ENCODE measurements at places on chromosomes 16 and 17.

GRCh38 chr16:83926726-83927397 is 26.2 kb upstream of the OSGIN1 start:
- DNase-seq, result peak; percentile 61

- DNase-seq, result no peak
These were observed 32.5 kb upstream of the DHRS7B start for GRCh38 chr17:21094298-21094704.

- peak; percentile 9 for DNase-seq
These were observed 258.6 kb downstream of the CBLN1 start for GRCh38 chr16:49023050-49023449.

DNA sequence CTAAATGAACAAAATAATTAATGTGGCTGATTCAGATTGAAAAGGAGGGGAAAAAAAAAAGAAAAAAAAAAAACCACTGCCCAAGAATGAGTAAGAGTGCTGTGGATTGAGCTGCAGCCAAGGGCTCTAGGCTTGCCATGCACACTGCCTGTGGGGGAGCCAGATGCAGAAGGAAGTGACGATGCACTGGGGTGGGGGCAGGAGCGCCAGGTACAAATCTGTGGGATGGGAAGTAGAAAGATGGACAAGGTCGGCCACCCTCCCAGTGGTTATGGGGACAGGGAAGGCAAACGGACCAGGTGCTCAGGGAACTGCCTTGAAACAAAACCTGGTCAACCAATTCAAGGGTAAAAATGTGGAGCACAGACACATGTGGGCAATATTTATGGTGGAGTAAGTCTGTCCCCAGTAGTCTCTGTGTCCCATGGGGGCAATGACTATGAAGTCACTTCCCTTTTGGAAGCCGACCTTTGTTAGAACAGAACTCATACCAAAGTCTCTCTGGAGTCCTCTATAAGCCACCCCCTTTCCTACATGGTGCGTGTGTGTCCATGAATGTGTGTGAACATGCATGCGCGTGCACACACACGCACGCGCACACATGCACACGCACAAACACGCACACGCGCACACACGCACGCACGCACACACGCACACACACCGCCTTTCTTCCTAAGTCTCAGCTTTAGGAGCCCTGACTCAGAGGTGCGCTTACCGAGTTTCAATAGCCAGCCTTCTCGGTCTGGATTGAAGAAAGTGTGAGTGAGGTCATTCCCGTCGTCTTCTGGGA is 84.3 kb downstream of the CYTH1 start:
- DNase-seq, result no peak

GRCh38 chr17:77308861-77309726 is 168.3 kb downstream of the SEC14L1 start:
- DNase-seq, result peak; percentile 84

- DNase-seq, result peak; percentile 89
These were observed 11.0 kb downstream of the HEXIM2 start for GRCh38 chr17:45172541-45173286.

DNA sequence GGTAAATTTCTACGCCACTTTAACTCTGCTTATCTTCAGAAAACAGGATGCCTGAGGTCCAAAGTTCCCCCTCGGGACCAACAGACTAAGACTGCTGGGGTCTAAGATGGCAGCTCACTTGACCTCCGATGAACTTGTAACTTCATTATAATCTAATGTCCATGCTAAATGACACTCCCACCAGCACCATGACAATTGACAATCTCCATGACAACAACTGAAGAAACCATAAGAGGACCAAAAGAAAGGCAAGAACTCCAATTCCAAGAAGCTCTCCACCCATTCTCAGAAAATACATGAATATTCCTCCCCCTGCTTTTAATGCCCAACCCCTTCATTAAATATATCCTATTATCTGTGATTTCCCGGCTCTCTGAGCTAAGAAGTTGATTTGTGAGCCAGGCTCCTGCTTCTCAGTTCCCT is 7.5 kb downstream of the CCL4 start:
- no peak for DNase-seq

- no peak for DNase-seq
These were observed 1.1 kb upstream of the BRCA1 start for GRCh38 chr17:43125967-43126910.

GRCh38 chr17:82007495-82008257 is 15.0 kb downstream of the CENPX start:
- no peak for DNase-seq

DNA sequence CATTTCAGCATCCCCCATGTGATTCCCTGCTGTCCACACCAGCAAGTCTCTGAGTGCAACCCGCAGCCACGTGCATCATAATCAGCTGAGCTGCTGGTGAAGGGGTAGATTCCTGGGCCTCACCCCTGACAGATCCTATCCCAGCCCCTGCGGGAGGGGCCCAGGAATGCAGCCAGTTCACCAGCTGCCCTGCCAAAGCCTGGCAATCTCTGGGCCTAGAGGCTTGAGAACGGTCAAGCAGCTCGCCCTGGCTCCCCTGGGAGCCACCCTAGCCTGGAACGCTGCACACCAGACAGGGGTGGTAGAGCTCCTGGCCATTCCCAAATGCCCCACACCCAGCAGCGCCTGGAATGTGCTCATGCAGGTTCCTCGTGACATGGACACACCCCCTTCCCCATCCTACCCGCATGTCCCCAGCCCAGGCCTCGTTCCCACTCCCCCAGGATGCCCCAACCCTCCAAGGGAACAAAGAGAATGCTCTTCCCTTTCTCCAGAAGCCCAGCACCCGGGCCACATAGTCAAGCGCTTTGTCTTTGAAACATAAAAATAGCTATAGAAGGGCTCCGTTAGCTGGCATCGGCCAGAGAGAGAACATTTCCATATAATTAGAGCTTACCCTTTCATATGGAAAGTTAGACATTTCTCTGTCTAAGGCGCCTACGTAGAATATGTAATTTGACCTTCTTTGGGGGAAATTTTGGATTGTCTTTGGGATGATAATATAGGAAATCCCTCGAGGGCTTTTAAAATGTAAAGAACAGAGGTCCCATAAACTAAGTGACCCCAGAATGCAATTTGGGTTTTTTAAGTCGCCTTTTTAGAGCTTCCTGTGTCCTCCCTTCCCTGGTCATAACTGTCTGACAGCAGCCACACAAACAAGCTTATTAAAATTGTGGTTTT is 3.4 kb downstream of the CEP295NL start:
- no peak for DNase-seq

DNA sequence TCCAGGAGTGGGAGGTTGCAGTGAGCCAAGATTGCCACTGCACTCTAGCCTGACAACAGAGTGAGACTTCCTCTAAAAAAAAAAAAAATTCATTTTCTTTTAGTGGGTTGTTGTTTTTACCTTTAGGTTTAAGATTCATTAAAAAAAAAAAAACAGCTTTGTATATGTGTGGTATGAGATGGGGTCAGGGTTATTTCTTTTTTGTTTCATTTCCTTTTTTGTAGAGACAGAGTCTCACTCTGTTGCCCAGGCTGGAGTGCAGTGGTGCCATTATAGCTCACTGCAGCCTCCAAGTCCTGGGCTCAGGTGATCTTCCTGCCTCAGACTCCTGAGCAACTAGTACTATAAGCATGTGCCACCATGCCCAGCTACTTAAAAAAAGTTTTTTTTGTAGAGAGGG is 47.0 kb downstream of the BCAS3 start:
- no peak for DNase-seq

GRCh38 chr17:81580481-81580880 is 28.3 kb upstream of the FAAP100 start:
- no peak for DNase-seq

GRCh38 chr16:89022051-89022836 is 45.2 kb upstream of the CBFA2T3 start:
- DNase-seq, result no peak

GRCh38 chr16:69725480-69726312 is 664 bp downstream of the NQO1 start:
- DNase-seq, result no peak

DNA sequence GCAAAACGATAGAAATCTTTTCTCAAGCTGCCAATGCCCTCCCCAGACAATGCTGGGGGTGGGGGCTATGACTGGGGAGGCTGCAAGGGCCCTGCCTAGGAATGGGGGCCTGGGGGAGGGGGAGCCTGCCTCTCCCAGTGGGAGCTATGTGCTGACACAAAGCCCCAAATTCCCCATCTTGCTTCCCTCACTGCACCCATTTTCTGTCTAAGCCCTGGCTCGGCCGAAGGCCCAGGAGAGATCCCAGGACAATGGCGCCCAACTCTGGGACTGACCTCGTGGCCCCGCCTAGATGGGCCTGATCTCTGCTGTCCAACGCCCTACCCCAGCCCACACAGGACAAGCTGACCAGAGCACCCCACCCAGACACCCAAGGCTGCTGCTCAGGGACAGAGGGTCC is 11.1 kb upstream of the KCNJ12 start:
- no peak for DNase-seq

DNA sequence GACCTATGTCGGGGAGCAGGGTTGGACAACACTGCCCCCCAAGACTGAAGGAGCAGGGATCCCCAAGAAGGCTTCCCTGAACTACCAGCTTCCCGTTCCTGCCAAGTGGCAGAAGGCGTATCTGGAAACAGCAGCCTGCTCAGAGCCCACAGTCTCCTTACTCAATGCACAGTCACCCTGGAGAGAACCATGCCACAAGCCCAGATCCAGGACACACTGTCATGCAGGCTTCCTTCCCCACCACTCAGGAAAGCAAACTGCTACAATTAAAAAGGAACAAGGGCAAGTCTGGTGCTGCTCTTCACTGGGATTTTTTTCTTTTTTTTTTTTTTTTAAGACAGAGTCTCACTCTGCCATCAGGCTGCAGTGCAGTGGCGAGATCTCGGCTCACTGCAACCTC is 8.2 kb downstream of the WDR45B start:
- no peak for DNase-seq

GRCh38 chr16:83273504-83274173 is 534.1 kb upstream of the HSBP1 start:
- DNase-seq, result no peak

DNA sequence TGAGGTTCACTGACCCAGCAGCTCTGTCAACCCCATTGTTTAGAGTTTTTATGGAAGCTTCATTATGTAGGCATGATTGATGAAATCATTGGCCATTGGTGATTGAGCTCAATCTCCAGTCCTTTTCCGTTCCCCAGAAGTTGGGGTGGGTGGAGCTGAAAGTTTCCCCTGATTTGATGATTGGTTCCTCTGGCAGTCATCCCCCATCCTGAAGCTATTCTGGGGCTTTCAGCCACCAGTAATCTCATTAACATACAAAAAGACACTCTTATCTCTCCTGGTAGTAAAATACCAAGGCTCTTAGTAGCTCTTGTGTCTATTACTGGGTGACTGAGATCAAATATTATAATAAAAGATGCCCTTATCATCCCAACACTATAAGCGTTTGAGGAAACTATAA is 67.1 kb downstream of the TANC2 start:
- DNase-seq, result no peak

GRCh38 chr16:1159973-1160772 is 7.3 kb downstream of the CACNA1H start:
- no peak for DNase-seq

DNA sequence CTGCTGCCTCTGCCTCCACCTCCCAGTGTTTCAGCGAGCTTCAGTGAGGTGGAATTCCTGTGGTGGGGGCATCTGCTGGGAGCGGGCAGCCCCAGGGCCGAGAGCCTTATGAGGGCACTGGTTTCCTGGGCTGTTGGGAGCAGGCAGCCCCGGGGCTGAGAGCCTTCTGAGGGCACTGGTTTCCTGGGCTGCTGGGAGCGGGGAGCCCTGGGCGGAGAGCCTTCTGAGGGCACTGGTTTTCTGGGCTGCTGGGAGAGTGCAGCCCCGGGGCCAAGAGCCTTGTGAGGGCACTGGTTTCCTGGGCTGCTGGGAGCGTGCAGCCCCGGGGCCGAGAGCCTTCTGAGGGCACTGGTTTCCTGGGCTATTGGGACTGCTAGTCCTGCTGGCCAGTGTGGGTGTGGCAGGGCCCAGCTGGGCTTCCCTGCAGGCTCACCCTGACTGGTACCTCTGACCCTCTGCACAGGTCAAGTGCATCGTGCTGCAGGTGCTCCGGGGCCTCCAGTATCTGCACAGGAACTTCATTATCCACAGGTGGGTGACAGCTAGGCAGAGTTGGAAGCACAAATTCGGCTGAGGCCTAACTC is 5.6 kb downstream of the CDK10 start:
- peak; percentile 2 for DNase-seq

GRCh38 chr16:3690470-3690928 is 26.8 kb downstream of the TRAP1 start:
- peak; percentile 86 for DNase-seq

DNA sequence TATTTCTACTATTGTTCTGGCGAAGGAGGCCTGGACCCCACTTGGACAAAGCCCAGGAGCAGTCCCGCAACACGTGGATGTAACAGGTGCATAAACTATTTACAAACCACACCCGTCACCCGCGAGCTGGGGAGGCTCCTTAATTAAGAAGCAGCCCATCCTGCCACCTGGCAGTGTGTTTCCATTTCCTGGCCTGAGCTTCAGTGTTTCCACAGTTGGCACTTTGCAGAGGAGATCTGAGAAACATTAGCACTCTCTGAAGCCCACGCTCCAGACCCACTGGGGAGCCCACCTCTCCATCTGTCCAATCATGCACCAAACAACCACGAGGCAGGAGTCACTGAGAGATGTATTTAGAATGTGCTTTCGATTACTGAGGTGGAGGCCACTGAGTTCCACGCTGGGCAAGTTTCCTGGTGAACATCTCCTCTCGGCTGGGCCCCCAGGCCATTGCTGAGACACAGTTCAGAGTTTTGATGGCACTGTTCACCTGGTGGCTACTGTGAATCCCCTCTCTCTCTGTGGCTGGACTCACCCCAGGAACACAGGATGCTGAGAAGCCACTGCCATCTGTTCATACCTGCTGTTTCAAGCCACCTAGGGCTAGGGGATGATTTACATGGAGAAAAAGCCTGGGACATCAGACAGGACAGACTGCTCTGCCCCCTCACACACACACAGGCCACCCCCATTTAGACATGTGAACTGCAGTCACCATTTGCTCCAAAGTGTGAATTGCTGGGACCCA is 129.1 kb downstream of the AIPL1 start:
- DNase-seq, result no peak

DNA sequence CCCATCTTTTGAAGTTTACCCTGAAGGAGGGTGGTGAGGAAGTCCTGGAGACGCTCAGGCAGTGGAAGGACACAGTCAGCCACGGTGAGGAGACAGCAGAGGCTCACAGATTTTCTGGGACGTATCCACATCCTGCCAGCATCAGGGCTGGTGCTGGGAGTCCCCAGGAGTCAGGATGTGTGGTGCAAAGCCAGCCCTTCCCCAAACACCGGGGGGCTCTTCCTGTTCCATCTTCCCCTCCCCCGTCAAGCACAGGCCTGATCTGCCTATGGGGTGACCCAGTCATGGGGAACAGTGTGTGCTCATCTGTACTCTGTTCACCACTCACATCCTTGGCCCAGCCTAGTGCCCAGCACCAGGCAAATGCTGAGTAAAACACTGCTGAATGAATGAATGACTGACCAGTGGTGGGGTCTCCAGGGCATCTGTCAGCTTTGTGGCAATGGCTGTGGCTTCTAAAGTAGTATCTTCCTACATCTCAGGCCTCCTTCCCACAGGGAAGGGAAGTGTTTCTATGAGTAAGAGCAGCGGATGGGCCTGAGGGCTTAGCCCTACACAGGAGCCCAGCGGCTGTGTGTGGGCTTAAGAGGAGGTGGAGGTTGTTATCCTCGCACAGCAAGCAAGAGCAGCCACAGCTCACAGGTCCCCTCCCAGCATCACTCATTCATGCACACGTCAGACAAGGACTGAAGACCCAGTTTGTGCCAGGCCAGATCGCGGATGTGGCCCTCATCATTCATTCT is 23.3 kb downstream of the NOS2 start:
- no peak for DNase-seq

- DNase-seq, result no peak
These were observed 129.3 kb downstream of the NTN1 start for GRCh38 chr17:9150446-9151090.

- DNase-seq, result no peak
These were observed 82.3 kb upstream of the ZNF469 start for GRCh38 chr16:88300463-88300835.
